Activated CD4-positive, alpha-beta T cell treated with anti-CD3 and anti-CD28 coated beads for 48 hours (primary cell): ENCODE measurements at places on chromosomes 2 and 18.

GRCh38 chr2:112317303-112318158, 42.1 kb downstream of the ZC3H6 start:
- DNase-seq, result no peak

GRCh38 chr18:44936485-44936884, 255.8 kb downstream of the SETBP1 start:
- no peak for DNase-seq

DNA sequence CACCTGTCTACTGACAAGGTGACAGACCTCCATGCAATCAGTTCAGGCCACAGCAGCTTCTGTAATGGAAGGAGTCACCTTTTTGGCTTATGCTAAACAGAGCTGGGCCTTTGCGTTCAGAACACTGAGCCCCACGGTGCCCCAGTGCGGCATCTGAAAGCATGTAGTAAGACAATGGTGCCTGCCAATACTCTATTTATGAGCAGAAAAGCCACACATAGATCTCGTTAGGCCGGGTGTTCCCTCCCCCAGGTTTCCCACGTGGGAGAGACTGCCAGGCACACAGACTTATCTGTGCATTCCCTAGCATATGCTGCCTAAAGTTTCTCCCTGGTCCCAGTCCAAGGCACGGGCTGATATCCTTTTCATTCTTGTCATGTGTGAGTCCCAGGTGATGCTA, 150.9 kb downstream of the ACTR3 start:
- DNase-seq, result no peak

DNA sequence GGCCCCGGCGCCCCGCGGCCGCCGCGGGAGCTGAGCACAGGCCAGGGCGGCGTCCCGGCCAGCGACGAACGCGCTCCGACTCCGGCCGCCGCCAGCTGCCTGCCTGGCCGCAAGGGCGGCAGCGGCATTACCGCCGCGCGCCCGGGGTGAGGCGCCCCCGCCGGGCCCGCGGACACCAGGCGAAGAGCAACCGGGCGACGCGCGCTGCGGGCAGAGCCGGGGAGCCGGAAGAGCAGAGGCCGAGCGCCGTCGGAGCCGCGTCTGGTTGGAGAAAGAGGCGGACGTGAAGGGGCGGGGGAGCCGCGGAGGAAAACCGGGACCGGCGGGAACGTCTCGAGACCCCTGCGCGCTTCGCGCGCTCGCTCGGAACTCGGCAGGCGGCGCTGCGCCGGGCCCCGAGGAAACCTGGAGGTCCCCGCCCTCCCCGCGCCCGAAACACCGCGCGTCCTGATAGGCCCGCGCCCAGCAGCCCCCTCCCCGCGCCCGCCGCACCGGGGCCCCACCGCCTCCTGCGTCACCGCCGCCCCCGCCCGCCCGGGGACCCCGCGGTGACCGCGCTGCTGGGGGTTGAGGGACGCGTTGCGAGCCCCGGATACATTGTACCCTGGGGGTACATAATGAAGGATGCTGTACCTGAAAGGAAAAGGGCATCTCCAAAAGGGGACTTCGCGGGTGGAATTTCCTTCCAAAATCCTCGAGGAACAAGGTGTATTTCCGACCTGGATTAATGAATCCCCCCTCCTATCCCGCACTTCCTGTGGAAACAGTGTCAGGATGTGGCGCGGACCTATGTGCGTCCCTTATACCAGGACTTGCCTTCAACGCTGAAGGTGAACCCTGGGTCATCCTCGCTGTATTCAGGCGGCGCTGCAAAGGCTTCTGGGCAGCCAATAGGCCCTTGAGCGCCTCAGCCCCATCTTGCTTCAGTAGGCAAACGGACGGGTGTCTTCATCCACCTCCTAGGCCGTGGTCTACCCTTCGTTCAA, 1.0 kb upstream of the B4GALT6 start:
- peak; percentile 65 for DNase-seq

DNA sequence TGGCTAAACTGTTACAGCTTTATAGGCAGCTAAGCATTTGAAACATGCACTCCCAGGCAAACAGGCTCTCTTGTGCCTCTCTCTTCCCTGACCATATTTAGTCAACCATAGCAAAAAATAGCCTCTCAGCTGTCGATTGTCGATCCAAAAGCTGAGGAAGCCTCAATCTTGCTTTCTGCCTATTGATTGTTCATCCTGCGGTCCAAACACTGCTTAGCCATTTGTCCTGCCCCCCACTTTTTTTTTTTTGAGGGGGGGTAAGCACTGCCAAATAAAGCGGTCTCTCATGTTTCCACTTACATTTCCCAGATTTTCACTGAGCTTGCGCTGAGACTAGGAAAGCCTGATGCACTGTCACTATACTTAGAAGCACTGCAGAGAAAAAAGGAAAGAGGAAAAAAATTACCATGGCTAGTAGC, 90.8 kb downstream of the MIB1 start:
- DNase-seq, result no peak

- no peak for DNase-seq
Observed at GRCh38 chr2:237616734-237617586, 10.4 kb upstream of the LRRFIP1 start.

- no peak for DNase-seq
Observed at GRCh38 chr2:231384970-231385369, 10.5 kb upstream of the B3GNT7 start.

DNA sequence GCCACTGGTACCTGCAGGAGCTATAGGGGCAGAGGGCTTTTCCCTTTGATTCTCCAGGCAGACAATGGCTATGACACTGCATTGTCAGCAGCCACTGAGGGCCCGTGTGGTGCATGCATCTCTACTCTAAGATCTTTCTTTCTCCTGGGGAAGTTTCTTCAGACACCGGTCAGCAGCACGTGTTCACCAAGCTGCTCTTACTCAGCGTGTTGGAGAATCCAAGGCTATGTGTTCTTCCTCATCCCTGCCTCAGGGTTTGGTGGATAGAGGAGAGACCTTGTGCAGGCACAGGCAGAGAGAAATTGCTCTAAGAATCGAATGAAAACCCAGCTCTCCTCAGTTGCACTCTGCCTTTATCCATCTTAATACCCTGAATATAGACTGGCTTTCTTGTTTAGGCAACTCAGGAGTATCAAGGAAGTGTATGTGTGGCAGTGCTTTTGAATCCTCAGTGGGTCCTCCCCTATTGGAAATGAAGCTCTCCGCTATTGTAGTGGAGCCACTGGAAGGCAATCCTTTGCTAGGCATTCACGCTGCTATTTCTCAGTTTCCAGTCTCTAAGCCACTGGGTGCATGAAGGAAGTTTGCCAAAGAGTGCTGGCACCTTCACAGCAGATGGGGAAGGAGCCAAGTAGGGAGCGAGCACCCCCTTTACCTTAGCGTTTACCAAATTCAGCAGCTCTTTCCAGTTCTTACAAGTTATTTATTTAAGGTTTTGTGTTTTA, 86.9 kb upstream of the EML6 start:
- no peak for DNase-seq

- no peak for DNase-seq
Observed at GRCh38 chr2:12259493-12259892, 457.2 kb upstream of the TRIB2 start.

- DNase-seq, result no peak
Observed at GRCh38 chr2:230909841-230910545, 15.0 kb downstream of the GPR55 start.

DNA sequence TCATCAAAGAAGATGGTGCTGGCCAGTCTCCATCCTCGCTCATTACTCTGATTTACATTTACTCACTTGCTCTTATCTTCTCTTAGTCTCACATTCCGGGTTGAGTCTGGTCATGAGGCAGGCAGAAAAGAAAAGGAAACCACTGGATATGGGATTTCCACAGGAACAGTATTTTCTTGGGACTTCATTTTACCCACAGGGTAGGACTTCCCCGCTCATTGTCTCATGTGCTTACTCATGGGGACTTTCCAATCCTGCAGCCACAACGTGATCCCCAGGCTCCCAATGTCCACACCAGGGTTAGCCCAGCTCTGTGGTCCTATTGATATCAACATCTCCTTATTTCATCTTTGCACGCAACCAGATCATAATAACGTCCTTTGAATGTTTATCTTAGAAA, 373.8 kb downstream of the TMEM182 start:
- DNase-seq, result no peak

DNA sequence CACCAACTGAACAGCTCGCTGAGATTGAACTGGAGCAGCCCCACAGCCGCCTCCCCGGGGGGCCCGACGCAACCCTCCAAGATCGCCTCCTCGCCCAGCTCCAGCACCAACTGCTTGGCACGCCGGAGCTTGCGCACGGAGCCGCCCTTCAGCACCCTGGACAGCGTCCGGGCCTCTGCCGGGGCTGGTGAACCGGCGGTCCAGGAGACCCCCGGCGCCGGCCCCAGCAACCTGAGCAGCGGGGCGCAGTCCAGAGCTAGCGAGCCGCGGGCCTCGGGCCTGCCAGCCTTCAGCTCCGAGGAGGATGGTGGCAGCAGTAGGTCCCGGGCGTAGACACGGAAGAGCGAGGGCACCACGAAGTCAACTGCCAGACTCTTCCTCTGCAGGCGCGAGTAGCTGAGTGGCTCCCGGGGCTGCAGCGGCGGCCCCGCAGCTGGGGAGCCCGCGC, 1.2 kb downstream of the ALK start:
- DNase-seq, result peak; percentile 70

DNA sequence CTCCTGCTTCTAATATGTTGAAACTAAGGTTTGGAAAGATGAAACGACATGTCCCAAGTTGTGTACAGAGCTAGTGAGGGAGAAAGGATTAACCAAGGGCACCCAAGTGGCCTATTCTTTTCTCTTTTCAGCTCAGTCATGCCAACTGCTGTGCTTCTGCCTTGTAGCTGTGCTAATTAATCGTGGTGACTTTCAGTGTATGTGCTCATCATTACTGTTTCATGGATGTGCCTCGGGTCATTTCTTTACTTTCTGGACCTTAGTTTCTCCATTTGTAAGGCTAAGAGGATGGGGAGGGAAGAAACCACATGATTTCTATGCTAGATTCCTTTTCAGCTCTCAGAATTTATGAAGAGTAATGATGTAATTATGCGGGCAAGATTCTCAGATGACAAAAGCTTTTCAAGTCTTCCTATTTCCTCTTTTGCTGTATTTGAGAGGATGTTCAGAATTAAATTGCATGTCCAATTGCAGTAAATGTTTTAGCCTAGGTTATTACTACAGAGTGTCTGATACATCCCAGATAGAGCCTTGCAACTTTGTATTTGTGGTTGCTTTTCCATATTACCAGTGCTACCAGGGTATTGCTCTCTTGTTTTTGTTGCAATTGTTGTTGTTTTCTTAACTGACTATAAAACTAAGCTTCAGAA, 621.2 kb downstream of the CNTNAP5 start:
- DNase-seq, result no peak

GRCh38 chr2:98507891-98508708, 63.4 kb downstream of the INPP4A start:
- DNase-seq, result no peak

DNA sequence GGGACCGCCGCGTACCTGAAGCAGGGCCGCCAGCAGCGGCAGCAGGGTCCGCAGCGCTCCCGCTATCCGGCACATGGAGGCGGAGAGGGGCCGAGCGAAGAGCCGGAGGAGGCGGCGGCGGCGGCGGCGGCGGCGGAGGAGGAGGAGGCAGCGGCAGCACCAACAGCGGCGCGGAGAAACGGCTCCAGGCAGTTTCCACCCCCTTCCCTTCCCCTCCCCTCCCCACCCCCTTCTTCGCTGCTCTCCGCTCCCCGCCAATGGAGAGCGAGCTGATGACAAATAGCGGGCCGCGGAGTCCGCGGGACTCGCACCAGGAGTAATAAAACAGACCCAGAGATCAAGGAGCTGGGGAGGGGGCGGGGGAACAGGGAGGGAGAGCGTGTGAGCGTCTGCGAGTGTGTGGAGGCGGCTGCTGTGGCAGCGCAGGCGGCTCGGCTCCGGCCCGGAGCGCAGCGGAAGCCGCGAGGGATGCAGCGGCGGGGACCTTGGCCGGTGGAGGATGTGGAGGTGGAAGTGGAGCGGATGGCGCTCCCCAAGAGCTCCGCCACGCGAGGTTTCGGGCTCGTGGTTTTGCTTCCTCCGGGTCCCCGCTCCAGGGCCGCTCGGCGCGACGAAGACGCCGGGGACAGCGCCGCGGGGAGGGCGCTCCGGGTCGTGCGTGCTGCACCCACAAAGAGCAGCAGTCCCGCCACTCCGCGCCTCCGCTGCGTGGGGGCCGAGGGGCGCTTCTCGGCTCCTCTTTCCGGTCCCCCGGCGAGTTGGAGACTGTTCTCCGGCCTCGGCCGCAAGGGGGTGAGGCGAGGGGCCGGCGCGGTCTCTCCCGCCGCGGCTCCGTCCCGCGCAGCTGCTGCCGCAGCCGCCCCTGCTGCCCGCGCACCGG, at the start of gene CDH2:
Gene CDH2 (minus strand): TSS at position 183 of the 880 bp plus-strand sequence. CDS start 108 bp downstream, at position 75.
- peak; percentile 21 for DNase-seq

- no peak for DNase-seq
Observed at GRCh38 chr2:7811073-7811472, 870.8 kb upstream of the ID2 start.

DNA sequence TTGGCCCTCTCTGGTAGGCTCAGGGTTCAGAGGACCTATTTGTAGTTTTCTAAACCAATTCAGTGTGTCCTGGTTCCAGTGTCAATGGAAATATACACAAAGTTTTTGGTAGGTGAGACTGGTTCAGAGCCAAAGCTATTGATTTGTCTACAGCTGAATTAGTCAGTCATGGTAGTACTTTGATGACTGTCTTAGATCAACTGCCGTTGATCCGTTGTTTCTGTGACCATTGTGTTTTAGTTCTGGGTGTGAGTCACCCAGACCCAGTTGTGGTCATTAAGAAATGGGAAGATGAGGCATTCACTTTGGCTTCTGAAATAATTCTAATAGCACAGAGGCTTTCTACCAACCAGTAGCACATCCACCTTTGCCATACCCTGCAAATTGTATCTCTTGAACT, 16.0 kb upstream of the RPE start:
- no peak for DNase-seq

DNA sequence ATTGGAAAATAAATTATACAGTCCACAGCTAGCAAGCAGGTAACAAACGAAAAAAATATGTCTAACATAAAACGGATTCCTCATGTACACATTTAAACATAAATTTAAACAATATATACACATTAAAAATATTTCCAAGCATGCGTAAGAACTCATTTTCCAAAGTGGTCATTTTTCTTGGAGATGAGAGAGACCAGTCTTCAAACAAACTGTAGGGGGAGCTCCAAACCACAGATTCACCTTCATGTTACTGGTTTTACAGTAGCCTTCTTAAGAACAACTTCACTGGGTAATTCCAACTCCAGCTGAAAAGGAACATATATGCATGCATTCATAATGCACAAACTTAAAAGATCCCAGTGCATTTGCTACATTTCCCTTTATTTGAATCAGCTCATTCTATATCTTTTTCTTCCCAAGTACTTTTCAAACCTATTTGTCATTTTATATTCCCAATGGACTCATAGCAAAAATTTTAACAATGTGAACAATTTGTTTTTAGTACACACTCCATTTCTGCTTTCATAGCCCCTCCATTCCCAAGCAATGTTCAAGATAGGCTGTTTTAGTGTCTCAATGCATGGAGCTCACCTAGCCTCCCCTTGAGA, 4.7 kb upstream of the STAMBP start:
- no peak for DNase-seq

DNA sequence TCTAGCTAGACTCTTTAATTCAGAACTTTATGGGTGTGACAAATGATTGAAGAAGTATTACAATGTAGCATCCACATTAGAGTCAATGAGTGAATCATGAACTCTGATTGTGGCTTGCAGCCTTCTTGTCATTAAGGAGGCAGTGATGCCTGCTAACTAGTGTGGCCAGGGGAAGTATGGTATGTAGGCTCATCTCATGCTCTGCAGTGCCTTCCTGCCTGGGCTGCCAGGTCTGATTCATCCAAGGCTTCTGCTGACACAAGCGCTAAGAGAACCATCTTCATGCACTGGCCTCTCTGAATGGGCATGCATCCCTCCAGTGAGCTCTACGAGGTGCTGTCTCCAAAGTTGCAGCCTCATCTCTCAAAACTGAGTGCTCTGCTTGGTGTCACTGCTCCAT, 144.3 kb downstream of the MTCL1 start:
- no peak for DNase-seq
